GM12864 (cell line): ENCODE measurements at places on chromosomes 13 and 19.

DNA sequence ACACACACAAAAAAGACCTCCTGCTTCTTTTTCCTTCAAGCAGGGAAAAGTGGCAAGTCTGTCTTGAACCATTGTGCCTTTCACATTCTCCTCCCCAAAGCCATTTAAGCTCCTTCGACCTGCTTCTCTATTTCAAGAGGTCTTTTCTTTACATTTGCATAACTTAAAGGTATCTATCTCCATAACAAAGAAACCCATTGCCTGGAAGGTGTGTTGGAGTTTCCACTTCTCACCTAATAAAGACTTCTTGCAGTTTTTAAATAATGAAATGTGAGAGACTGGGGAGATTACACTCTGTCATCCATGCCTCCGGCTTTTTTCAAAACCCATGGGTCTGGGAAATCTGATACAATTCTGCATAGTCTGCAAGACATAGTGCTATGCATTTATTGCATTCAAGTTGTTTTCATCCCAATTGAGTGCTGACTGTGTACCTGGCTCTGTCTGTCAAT, 41.8 kb upstream of the NBEA start:
- no peak for DNase-seq

GRCh38 chr13:97883396-97883795, 70.1 kb upstream of the IPO5 start:
- DNase-seq: no peak

DNA sequence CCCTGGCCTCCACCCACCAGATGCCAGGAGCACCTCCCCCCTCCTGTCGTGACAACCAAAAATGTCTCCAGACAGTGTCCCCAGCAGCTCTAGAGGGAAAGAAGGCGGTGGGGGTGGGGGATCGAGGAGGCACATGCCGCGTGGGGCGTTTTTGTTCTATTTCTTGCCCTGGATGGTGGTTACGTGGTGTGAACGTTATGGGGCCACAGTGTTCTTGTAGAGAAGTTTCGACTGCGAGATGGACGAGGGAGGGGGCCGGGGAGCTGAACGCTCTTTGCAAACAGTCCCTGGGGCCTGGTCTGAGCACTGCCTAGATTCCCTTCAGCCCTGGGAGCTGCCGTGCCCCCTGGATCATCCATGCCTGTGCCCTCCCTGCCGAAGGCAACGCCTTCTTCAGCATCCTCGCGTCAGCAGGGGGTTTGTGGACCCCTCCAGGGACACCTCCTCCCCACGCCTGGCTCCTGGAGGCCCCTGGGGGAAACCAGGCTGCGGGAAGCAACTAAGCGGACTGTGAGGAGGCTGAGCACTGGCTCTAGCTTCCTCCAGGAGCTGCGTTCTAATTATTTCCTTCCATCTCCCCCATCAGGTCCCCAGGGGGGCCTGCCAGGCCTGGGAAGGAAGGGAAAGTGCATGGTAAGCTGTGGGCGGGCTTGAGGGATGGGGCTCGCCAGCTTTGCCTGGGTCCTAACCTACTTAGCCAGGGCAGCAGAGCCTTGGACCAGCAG, 131.5 kb downstream of the IER2 start:
- no peak for DNase-seq

DNA sequence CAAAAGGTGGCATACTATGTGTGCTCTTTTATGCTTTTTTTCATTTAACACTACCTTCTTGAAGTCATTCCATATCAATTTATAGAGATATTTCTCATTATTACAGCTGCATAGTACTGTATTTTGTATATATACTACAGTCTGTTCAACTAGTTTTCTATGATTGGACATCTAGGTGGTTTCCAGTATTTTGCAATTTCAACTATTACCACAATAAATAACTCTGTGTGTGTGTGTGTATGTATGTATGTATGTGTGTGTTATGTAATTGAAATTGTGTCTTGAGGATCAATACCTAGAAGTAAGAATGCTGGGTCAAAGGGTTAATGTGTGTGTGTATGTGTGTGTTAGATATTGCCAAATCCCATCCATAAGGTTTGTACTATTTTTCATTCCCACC, 7.0 kb downstream of the LPAR6 start:
- DNase-seq: no peak

GRCh38 chr19:8487137-8487851, 15.1 kb downstream of the PRAM1 start:
- DNase-seq: no peak

DNA sequence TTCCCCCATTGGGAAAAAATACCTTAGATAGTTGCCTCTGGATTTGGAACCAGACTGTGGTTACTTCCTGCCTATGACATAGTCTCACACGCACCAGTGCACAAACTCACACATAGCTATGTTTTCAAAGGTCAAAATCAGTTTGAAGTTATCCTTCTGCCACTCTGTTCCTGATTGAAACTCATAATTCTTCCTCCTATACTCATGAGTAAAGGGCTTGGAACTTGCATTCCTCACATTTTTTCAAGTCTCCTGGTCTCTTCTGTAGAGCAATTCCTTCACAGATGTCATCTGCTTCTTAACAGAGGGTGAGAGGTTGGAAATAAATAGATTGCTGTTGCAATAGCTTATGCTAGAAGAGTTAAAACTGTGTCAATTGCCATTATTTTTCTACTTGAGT, 18.6 kb upstream of the POSTN start:
- DNase-seq: no peak

DNA sequence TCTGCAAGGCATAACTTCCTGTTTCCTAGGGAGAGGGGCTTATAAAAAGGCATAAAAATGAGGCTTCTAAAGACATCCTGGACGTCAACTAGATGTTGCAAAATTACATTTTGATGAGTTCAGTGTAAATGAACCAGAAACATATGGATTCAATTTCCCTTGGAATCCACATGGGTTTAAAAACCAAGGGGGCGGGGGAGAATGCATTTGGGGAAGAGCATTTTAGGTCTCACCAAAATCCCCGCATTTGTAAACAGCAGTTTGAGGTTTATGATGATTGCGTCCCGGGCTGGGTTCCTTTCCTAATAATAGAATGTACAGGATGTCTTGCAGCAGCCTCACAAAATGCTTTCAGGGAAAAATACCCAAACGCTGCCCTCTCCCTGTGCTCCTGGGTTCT, 407.8 kb downstream of the ZNF536 start:
- DNase-seq: no peak
